Astrocyte of the spinal cord (primary cell): ENCODE measurements at places on chromosomes 5 and 9.
A peak's percentile ranks its signal among the peaks of the same experiment; 100 is the strongest.

DNA sequence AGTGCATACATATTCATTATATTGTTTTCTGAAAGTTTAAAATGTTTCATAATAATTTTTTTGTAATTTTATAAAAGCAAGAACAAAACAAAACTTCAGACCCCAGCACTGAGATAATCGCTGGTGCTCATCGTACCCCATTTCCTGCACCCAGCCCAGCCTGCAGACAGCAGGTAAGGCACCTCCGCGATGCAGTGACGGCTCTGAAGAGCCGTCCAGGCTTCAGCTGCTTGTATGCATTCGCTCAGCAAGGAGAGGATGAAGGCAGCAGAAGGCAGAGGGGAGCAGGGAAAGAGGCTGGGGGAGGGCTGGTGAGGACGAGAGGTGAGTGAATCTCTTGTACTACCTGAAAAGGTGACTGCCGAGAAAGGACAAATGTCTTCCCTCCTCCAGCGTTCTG is 153.5 kb downstream of the TTLL11 start:
- no peak for DNase-seq

GRCh38 chr9:13437866-13438265 is 158.4 kb upstream of the MPDZ start:
- no peak for DNase-seq

DNA sequence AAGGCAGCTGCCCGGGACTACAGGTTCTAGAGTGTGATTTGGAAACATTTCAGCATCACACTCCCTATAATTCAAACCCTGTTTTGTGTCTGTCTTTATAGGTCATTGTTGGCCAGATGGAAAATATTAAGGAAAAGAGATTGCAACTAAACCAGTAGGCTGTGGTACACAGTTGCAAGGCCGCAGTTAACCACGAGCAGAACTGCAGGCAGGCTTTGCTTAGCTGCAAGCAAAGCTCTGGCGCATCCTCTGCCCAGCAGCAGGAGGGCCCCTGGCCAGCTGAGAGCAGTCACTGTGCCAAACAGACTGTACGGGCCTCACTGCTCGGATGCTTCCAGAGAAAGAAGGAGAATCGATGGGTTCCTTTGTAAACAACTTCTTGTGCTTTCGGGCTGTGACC is 204.5 kb downstream of the DENND1A start:
- peak; percentile 59 for DNase-seq

DNA sequence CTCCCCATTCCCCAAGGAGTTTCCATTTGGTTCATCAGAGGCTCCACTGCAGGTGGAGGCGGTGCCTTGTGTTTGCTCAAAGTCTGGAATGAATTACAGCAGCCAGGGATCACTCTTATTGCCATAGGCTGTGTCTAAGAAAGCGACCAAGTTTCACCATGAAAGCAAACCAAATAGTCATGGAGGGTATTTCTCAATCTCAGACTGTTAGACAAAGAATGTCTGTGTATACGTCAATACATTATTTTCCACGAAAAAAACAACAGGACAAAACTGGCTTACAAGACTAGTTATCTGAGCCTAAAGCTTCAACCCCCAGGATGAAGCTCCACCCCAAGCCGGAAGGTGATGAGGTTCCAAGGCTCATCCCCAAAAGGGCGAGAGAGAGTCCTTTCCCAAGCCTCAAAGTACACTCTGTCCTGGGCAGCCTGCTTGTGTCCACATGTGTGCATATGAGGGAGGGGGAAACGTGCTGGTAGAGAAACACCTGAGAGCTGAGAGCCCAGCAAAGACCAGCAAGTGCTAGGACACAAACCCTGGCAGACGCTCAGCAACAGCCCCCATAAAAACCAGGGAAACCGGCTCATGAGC is 4.3 kb downstream of the B4GALT1 start:
- no peak for DNase-seq

- peak; percentile 48 for DNase-seq
Measured at GRCh38 chr5:122141751-122142150, 12.4 kb downstream of the ZNF474 start.
